ENCODE measurements at places on chromosomes 3 and 15.

DNA sequence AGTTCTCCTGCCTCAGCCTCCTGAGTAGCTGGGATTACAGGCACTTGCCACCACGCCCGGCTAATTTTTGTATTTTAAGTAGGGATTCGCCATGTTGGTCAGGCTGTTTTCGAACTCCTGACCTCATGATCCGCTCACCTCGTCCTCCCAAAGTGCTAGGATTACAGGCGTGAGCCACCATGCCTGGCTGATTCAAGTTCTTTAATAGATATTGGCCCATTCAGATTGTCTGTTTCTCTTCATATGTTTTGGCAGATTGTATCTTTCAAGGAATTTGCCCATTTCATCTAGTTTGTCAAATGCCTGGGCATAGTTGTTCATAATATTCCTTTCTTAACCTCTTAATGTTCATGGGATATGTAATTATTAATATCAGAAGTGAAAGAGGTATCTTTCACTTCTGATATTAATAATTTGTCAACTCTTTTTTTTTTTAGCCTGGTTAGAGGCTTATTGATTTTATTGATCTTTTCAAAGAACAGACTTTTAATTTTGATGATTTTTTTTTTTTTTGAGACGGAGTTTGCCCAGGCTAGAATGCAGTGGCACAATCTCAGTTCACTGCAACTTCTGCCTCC lies 40.2 kb upstream of the ZFAND6 start:
- DNase-seq, result no peak

DNA sequence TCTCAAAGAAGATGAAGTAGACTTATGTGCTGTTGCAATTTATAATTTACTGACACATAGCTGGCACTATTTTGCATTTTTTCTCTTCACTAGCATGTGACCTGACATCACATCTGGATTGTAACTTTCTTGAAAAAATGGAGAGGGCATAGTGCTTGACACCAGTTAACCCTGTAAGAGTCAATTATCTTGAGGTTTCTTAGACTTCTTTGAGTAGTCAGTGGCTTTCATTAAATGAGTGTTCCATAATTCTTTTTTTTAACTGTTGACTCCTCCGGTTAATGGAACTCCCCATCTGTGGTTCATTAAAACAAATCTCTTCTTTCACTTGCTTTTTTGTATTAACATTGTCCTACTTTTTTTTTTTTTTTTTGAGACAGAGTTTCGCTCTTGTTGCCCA lies 16.9 kb upstream of the PRKCI start:
- no peak for DNase-seq

GRCh38 chr3:11568503-11569155 lies 75.1 kb downstream of the VGLL4 start:
- DNase-seq, result no peak

GRCh38 chr3:165642761-165643420 lies 194.3 kb downstream of the BCHE start:
- no peak for DNase-seq

- no peak for DNase-seq
Observed at GRCh38 chr15:69631978-69632377, 179.4 kb downstream of the RPLP1 start.

GRCh38 chr15:90002428-90002844 lies 1.3 kb downstream of the ZNF710 start:
- DNase-seq, result no peak

DNA sequence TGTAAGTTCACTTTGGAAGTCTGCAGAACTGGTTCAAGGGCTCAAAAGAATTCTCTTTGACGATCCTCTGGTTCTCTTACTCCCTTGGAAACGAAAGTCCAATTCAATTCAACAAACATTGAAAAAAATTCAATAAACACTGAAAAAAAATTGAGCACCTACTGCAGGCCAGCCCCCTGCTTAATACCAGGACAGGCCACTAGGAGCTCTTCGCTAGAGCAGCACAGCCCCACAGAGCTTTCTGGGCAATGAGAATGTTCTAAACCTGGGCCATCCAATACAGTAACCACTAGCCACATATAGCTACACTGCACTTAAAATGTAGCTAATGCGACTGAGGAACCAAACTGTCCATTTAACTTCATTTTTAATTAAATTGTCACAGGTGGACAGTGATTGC lies 50.4 kb upstream of the DCLK3 start:
- DNase-seq, result no peak

- DNase-seq, result no peak
Observed at GRCh38 chr3:143035466-143036211, 34.3 kb downstream of the U2SURP start.

GRCh38 chr3:114669614-114670013 lies 375.8 kb downstream of the TIGIT start:
- no peak for DNase-seq

DNA sequence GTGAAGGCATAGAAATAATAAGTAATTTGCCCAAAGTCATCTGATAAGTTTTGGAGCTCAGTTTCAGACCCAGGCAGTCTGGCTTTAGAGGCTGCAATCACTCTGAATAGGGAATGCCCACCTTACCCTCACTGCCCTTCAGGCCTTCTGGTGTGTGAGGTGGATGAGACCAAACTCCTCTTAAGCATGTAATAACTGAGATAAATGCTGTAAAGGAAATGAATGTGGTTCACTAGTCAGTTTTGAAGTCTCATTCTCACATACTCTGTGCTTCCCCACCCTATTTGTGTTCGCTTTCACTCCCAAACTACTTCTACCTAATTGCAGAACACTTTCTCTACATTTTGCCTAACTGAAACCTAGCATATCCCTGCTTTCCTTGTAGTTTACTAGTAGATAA lies 144.1 kb downstream of the FILIP1L start:
- no peak for DNase-seq

DNA sequence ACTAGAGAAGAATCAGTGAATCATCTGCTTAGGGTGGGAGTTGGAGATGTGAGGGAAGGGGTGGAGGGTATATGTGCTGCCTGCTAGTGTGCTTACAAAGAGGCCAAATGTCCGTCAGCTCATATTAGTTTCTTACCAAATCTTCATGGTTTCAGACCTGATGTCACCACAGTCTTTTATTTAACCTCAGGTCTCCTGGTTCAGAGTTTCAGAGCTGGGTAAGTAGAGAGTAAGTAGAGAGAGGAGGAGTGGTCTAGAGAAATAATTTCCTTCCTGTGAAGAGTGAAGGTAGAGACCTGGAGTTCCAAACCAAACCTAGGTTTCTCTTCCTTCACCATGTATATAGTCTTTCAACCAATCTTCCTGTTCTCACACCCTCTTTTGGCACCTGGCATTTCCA lies 17.5 kb upstream of the P2RY1 start:
- DNase-seq, result no peak

GRCh38 chr15:82301296-82302016 lies 38.8 kb downstream of the SAXO2 start:
- no peak for DNase-seq

DNA sequence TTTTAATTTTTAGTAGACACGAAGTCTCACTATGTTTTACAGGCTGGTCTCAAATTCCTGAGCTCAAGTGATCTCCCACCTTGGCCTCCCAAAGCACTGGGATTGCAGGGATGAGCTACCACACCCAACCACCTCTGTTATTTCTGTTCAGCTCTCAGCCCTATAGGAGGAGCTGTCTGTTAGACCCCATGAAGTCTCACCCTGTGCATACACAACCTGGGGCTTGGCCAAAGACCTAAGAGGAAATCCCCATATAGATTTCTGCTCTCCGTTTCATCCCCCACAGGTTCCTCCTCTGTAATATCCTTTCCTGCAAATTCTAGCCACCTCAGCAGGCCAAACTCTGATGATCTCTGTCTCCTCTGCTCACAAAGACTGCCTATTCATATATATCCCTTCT lies 56.6 kb upstream of the CTDSPL2 start:
- no peak for DNase-seq

GRCh38 chr3:184133840-184134745 lies 1.1 kb upstream of the EIF2B5 start:
- DNase-seq, result no peak

GRCh38 chr3:171350364-171350763 lies 109.8 kb downstream of the TNIK start:
- no peak for DNase-seq

GRCh38 chr3:124115279-124115678 lies 123.4 kb upstream of the ROPN1 start:
- no peak for DNase-seq

GRCh38 chr3:132421832-132422231 lies 4.5 kb downstream of the DNAJC13 start:
- DNase-seq, result no peak

DNA sequence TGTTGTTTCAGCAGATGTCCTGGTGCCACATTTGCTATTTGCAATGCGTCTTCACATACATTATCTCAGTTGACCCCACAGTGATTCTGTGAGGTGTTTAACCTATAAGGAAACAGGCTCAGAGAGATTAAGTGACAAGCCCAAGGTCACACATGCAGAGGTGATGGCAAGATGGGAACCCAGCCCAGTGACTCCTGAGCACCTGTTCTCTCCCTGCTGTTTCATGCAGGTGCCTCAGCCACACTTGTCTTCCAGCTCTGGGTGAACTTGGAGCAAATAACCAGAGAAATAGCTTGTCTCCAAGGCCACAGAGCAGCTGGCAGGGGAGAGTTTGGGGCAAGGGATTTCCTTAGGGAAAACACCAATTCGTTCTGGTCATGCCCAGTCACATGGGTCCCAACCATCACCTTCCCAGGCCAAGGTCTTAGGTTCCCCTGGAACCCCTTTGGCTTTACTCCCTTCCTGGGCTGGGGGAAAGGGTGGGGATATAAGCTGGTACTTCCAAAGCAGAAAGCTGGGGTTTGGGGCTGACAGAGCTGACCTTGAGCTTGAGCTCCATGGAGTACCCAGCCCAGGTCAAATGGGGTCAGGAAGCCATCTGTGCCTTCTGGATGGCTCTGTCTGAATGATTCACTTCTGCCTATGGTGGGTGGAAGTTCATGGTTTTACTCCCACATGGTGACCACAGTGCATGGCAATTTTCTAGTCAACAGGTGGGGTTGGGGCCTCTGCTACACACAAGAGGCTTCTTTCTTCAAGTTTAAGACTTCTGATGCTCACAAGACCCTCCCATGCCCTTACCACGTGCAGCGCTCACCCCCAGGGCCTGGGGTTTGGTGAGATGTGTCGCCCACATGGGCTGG lies 22.4 kb downstream of the LIPC start:
- DNase-seq, result no peak

DNA sequence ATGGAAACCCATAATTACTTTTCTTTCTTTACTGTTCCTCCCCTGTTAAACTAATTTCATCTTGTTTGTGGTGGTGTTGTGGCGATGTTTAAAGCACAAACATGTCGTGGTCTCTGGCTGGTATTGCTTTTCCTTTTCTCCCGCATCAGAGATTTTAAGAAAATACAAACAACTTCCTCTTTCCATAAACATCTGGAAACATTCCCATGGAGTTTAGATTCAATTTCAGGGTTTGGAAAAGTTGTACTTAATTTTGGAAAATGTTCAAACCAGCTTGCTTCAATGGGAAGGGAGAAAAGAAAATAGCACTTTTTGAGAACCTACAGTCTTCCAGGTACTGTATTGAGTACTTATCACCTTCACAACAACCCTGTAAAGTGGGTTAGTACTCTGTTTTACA lies 30.4 kb downstream of the STARD9 start:
- DNase-seq, result no peak

Measured in cortex of kidney (tissue), 1 donor.